ENCODE measurements at places on chromosomes 3 and 15. TPM values are rescaled to one million over a fixed set of nuclear protein-coding genes. Genes with fewer than 3 reads are reported as not detected.

Gene ITPKA
- total RNA-seq: 0.75 TPM

DNA sequence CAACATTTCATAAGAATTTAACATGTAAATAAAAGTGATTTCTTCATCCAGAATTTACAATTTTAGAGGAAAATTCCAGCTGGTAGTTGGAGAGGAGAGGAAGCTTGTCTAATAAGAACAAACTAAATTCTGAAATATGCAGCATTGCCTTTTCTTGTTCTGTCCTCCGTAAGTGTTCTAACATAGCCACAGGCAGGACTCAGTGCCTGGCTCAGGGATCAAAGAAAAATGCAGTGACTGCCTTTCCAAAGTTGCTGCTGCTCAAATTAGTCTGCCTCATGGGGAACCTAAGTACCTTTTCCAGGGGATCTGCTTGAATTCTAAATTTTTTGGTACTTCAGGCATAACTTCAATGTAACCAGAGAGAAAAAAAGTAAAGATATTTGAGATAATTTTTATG, 713.0 kb upstream of the CADM2 start:
- DNase-seq: no peak

Gene CPLX3
- 0.63 TPM for total RNA-seq

Gene ATP13A5
- 0.43 TPM for total RNA-seq

- no peak for DNase-seq
Measured at GRCh38 chr15:50426428-50426827, 2.2 kb downstream of the USP8 start.

DNA sequence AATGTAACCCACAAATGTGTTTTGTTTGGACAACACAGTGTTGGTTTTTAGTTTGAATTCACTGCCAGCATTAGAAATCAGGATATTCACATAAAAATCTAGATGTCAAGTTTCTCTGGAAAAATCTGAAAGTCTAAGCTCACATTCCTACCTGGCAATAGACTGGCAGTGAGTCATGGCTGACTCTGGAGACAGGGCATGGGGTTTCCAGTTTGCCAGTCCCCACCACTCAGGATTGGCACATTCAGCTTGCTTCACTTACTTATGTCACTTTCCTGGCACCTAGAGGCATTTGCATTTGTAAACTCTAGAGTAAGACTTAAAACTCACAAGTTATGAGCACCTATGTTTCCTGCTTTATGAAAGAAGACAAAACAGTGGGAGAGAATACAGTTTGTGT, 19.1 kb upstream of the SEC61A1 start:
- DNase-seq: no peak

Data from endodermal cell (in vitro differentiated cells).